Prostate gland (tissue), 2 donors: ENCODE measurements at places on chromosomes 3 and 15. TPM values are rescaled to one million over a fixed set of nuclear protein-coding genes. Genes with fewer than 3 reads are reported as not detected.

Gene GPR15
- total RNA-seq: not detected

Gene ADGRG7
- 0.68 TPM for total RNA-seq

Gene FOXL2NB
- not detected for total RNA-seq

Gene PLA2G4E
- total RNA-seq: 0.18 TPM

Gene SAMD7
- 1.5 TPM for total RNA-seq
